ENCODE measurements at places on chromosomes 3 and 15. TPM values are rescaled to one million over a fixed set of nuclear protein-coding genes. Genes with fewer than 3 reads are reported as not detected.

GRCh38 chr15:70379134-70379533 is 281.4 kb upstream of the TLE3 start:
- no peaks in the 10 kb centered on the region for H3K4me1 ChIP-seq
- no peaks in the 10 kb centered on the region for H3K36me3 ChIP-seq
- H3K4me3 ChIP-seq = no peak overlapping the region
- H3K27ac ChIP-seq = no peak overlapping the region
- DNase-seq = no peak

DNA sequence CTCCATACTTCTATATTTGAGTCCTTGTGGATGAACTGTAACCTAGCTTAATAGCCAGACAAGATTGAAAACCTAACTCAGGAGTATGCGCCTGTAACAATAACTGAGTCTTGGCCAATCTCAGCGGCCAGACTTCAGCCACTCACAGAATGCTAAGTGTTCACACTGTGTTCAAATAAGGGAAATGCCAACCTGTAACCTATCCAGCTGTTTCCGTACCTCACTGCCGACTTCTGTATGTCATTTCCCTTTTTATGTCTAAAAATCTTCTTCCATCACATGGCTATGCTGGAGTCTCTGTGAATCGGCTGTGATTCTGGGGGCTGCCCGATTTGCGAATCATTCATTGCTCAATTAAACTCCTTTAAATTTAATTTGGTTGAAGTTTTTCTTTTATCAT is 169.2 kb downstream of the NFKBIZ start:
- H3K36me3 ChIP-seq = no peaks in the 10 kb centered on the region
- H3K27ac ChIP-seq = no peak overlapping the region
- H3K4me3 ChIP-seq = no peak overlapping the region
- no peak for DNase-seq

DNA sequence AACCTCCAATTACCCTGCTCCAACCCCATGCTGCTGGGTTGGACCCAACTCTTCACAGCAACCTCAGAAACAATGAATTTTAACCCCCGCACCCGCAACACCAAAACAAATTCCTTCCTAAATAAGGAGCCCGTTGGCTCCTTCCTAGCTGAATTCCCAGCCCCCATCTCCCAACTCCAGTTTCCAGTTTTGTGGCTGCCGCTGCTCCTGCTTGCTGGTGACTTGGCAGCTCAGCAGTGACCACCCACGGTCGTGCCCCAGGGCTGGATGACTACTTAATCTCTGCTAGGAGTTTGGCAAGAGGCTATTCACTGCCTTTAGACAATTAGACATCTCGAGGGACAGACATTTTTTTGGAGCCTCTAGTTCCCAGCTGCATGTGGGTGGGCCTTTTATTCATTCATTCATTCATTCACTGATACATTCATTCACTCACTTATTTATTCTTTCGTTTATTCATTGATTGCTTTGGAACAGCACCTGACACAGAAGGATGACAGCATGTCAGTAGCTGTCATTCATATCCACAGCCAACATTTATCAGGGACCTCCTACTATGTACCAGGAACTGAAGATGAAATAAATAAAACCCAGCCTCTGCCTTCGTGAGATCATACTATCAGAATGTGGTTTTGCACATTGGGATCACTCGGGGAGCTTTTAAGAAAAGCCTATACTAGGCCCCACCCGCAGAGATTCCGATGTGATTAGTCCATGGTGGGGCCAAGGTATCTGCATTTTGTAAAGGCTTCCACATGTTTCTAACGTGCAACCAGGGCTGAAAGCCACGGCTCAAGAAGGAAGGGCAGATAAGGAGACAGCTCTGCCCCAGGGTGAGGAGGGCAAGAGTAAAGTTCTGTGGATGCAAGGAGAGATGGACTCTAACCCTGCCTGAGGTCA is 256.5 kb downstream of the SHQ1 start:
- no peaks in the 10 kb centered on the region for H3K36me3 ChIP-seq
- peaks cover 6% of the 10 kb centered on the region for H3K4me1 ChIP-seq
- no peaks in the 10 kb centered on the region for H3K27me3 ChIP-seq

DNA sequence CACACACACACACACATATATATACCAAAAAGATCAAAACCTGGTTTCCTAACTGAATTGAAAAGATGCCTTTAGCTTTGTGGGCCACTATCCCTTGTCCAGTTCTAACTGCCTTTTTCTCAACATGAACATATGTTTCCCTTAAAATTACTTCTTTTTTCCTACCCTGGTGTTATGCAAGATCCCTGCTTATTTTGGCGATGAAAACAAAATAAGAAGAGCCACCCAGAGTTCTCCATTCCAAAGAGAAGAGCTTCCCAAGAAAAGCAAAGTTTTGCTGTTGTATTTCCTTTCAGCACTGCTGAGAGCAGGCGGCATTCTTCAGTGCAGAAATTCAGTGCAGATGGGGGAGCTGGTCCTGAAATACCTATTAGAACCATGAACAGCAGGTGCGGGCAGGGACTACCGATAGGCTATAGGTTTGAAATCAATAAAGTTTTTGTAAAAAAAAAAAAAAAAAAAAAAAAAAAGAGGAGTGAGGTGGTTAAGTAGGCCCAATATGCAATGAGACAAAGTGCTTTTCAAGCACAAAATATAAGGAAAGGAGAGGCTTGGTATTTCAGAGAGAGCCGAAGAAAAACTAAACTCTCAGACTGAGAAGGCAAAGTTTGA is 238.0 kb downstream of the FOXP1 start:
- no peak overlapping the region for H3K27ac ChIP-seq
- peaks cover 7% of the 10 kb centered on the region for H3K36me3 ChIP-seq
- DNase-seq = no peak
- H3K4me1 ChIP-seq = no peaks in the 10 kb centered on the region
- no peaks in the 10 kb centered on the region for H3K27me3 ChIP-seq

Gene COLQ
- 0.81 TPM for polyA plus RNA-seq

All from small intestine (tissue), 16 donors.